ENCODE measurements at places on chromosomes 12 and 14.
A peak's percentile ranks its signal among the peaks of the same experiment; 100 is the strongest.

DNA sequence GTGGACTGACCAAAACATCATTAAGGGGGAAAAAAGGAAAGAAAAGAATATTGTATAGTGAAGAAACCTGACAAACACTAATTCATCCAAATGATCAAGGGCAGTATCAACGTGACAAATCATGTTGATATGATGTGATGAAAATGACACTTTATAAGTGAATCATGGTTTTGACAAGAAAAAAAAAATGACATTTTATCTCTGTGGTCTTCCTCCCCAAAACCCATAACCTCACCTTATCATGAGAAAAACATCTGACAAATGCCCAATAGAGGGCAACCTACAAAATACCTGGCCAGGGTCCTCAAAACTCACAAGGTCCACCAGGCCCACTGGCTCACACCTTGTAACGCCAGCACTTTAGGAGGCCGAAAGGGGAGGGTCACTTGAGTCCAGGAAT lies 13.8 kb downstream of the TMED10 start:
- DNase-seq = no peak

DNA sequence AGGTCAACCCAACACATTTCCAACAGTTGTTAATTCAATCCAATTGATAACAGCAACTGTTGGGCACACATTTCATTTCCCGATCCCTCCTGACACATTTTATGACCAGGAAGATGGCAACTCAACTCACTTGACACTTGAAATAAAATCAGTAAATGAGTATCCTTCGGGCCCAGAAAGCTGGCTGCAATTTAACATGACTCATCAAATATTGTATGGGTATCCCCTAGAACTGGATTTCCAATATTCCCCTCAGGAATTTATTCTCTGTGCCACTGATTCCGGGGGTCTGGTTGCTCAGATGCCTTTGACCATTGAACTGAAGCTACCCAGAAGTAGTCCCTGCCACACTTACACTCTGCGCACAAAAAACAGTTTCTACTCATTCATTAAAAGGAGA lies 42.1 kb downstream of the INTS13 start:
- no peak for DNase-seq

DNA sequence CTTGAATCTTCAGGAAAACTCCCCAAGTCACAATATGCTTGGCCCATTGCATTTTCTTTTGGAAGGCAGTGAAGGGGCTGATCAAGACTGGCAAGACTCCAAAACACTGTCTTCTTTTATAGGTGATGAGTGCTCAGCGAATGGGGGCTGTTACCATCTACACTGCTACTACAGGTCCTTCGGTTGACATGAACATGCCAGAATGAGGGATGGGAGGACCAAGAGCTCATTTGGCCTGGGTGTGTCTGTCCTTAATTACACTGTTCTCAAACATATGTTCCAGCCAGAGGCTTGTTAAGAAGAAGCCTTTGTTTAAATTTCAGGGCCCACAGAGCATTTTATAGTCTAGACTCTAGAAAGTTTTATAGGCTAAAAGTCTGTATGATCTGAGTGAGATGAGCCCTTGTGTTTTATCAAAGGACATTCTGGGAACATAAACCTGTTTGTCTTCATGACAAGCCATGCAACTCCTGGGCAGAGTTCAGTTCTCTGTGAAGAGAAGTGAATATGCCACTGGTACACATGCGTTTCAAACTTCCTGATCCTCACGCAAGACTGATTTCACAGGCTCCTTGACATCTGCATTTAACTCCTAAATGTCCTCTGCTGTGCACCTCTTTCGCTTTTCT lies 4.7 kb upstream of the FAM234B start:
- DNase-seq = no peak

DNA sequence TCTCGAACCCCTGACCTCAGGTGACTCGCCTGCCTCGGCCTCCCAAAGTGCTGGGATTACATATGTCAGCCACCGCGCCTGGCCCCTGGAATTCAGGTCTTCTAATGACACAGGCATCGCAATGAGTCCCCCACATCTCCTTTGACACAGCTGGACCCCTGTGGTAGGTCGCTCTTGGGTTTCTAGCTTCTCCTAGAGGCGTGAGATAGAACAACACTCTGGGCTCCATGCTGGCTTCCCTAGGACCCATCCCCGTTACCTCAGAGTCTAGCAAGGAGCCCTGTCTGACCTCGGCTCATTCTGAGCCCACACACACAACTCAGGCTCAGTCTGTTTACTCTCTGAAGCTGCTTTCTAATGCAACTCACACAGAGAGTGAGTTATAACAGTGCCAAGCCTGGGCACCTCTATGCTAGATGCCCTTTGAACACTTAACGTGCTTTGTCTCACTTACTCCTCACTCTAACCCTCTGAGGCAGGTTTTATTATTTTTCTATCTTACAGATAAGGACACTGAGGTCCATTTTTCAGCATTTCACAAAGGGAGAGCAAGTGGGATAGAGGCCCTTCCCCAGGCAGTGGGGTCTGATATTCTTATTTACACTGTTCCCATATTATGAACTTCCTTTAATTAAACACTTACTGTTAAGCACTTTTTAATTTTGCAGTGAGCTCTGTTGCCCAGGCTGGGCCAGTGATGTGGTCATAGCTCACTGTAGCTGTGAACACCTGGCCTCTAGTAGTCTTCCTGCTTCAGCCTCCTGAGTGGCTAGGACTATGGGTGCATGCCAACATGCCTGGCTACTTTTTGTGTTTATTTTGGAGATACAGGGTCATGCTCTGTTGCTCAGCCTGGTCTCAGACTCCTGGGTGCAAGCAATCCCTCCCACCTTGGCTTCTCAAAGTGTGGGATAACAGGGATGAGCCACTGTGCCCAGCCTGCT lies 40.6 kb upstream of the RBM19 start:
- no peak for DNase-seq

DNA sequence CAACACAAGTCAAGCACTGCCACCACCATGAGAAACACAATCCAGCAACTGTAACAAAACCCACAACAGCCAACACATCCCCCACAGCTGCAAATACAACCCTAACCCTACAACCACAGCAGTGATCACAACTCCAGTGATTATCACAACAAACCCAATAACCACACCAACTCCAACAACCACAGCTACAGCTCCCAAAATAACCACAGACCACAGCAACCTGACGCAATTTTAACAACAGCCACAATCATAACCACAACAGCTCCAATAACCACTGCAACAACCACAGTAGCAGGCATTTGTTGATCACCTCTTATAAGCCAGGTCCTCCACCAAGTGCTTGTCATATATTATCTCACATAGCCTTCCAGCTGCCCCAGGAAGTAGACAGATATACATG lies 42.2 kb upstream of the FAM181A start:
- DNase-seq = no peak

DNA sequence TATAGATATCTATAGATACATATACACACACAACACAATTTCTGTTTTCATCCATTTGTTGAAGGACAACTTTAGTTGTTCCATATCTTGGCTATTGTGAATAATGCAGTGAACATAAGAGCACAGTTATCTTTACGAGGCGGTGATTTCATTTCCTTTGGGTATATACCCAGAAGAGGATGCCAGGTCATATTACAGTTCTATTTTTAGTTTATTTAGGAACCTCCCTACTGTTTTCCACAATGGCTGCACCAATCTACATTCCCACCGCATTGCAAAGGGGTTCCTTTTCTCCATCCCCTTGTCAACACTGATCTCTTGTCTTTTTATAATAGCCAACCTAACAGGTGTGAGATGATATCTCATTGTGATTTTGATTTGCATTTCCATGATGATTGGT lies 143.4 kb upstream of the ARHGAP5 start:
- DNase-seq = peak; percentile 33

DNA sequence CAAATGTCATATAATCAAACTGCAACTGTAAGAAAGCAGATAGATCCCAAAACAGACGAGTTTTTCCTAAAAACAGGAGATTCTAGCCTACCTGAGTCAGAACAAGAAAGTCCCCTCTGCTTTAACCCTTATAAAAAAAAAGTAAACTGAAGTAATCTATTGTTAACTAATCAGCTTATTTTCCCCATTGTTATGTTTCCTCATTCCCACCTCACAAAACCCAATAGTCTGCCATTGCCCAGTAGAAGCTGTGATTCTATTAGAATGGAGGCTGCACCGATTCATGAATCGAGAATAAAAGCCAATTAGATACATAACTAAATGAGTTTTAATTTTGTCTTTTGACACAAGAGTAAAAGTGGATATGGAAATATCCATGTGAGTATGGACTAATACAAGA lies 115.4 kb downstream of the MED13L start:
- DNase-seq = no peak

DNA sequence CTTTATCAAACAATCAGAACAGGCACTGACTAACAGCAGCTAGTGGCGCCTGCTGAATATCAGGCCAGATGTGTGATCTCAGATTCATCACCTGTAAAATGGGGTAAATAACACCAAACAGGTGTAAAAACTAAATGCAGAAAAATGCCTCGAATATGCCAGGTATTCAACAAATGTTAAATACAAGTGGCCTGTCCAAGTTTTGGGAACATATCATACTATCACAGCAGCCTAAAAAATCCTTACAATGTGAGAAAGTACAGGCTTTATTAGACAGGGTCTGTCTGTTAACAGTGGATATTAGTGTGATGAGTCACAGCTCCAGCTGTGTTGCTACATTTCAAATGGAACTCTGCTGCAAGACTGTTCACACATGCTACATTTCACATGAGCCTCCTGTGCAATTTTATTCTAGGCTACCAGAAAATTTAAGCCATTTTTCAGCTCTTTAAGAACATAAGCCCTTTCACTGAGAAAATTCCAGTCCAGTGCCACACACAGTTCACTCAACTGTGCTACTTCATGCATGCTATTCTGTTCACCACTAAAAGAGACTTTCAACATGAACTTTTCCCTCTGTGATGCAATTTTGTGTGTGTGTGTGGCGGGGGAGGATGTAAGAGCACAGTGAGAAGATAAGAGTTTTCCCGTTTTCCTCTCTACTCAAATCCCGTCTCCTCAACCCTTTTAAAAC lies 56.7 kb downstream of the MSRB3 start:
- DNase-seq = peak; percentile 67

DNA sequence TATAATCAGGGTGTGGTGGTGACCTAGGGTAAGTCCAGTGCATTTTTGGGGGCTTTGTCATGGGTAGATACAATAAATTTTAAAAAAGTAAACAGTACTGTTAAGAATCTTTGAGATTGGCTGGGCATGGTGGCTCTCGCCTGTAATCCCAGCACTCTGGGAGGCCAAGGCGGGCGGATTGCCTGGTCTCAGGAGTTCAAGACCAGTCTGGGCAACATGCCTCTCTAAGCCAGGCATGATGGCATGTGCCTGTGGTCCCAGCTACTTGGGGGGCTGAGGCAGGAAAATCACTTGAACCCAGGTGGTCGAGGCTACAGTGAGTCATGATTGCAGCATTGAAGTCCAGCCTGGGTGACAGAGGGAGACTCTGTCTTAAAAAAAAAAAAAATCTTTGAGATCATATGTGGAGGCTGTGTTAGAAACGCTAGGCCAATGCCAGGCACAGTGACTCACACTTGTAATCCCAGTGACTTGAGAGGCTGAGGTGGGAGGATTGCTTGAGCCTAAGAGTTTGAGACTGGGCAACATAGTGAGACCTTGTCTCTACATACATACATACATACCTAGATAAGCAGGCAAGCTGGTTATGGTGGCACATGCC lies 67.7 kb downstream of the PRKCH start:
- DNase-seq = no peak

DNA sequence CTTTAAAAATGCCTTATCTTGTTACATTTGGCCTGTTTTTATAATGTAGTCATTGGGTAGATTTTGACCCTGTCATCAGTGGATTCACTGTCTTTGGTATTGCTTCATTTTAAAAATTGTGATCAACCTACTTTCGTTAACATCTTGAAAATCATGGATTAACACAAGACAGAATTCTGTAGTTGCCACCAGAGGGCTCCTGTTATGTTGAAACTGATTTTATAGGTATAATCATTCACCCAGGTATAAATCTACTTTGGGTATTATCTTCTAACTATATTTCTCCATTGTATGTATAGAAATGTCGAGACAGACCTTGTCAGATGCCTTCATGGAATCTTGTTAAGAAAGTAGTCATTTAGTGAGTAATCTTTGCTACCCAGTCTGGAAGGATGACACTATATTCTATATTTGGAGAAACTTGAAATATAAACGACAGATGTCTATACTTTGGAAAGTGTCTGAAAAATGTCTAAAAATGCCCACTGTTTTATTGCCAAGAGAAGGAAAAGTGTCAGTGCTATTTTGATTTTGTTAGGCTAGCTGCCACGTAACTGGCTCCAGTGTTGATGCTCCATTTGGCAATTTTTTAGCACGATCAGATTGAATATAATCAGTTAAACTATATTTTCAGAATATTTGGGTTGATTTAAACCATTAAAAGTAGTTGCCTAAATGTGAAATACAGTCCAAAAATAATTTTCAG lies 129.4 kb downstream of the PELI2 start:
- DNase-seq = peak; percentile 13

DNA sequence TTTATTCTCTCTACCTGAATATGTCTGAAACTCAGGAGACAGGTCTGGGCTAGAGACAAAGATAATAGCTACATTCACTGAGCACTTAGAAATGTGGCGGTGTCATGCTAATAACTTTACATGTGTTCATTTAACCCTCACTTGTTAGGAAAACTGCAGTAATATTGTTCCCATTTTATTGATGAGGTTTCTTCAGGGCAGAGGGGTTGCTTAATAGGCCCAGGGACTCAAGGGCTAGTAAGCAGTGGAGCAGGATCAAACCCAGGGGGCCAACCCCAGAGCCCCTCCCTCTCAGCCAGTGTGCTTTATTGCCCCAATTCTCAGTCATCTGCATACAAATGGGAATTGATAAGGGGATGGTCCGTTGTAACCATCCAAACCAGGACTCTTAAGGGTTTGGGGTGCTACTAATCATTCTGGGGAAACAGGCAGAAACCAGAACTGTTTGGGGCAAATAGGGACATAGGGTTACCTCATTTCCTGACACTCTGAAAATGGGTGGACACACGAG lies 142.8 kb upstream of the AMIGO2 start:
- DNase-seq = no peak

DNA sequence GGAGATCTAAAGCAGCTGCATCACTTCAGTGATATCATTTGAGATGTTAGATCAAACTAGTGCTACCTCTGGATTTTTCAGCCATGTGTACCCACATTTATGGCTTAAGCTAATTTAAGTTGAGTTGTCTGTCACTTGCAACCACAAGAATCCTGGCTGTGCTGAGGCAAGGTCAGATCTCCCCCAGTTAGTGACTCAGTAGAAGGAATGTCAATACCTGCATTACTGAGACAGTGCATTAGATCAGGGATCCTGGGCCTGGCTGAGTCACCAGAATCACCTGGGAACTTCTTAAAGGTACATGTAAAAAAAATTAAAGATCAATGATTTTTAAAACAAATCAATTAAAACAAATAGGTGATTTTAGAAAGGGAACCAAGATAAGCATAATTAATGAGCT lies 84.6 kb upstream of the GRIN2B start:
- no peak for DNase-seq

GRCh38 chr12:118103601-118104382 lies at the start of gene VSIG10:
Gene VSIG10, minus strand, starts transcription at chr12:118104011. Its CDS starts 340 bp downstream, at chr12:118103671.
- peak; percentile 50 for DNase-seq

- no peak for DNase-seq
These were observed 10.8 kb downstream of the INF2 start for GRCh38 chr14:104700225-104700651.

- DNase-seq = no peak
These were observed 603.4 kb upstream of the FOXG1 start for GRCh38 chr14:28163233-28163632.

GRCh38 chr14:74508292-74508731 lies 14.7 kb downstream of the ISCA2 start:
- DNase-seq = no peak

GRCh38 chr14:37221073-37221472 lies 23.3 kb downstream of the MIPOL1 start:
- DNase-seq = no peak

All from HFFc6 (cell line).